ENCODE measurements at places on chromosomes 4 and X. TPM values are rescaled to one million over a fixed set of nuclear protein-coding genes. Genes with fewer than 3 reads are reported as not detected.
A peak's percentile ranks its signal among the peaks of the same experiment; 100 is the strongest.

DNA sequence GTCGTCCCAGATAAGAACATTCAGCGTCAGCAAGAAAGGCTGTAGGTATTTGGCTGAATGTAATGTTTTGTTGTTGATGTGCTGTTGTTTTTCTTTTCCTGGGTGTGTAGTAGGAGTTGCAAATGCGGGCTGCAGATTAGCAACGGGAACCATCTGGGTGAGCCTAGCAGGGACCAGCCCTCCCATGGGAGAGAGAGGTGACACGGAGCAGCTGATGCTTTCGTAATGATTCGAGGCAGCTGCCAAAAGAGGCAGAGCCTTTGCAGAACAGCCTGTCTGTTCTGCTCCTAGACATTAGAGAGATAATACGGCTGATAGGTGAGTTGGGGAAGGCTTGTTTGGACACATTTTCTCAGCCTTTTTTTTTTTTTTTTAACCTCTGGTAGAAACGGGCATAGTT, 25.3 kb downstream of the ARSF start:
- no peaks in the 10 kb centered on the region for H3K27me3 ChIP-seq
- H3K27ac ChIP-seq = no peak overlapping the region
- no peaks in the 10 kb centered on the region for H3K4me1 ChIP-seq
- H3K4me3 ChIP-seq = no peak overlapping the region
- DNase-seq = no peak

Gene SHISA3
- total RNA-seq = 0.61 TPM

- no peak for DNase-seq
- H3K4me3 ChIP-seq = no peak within 1 kb of the TSS
- H3K36me3 ChIP-seq = no peaks in the 10 kb centered on the region
- H3K27ac ChIP-seq = no peak within 1 kb of the TSS
- peaks cover 35% of the 10 kb centered on the region for H3K27me3 ChIP-seq
These were observed at the start of gene FGFBP1 for GRCh38 chr4:15938640-15939039. FGFBP1 (minus strand) TSS chr4:15938740; CDS start chr4:15936632, 2,108 bp downstream.

Gene GUCY2F
- total RNA-seq = not detected

DNA sequence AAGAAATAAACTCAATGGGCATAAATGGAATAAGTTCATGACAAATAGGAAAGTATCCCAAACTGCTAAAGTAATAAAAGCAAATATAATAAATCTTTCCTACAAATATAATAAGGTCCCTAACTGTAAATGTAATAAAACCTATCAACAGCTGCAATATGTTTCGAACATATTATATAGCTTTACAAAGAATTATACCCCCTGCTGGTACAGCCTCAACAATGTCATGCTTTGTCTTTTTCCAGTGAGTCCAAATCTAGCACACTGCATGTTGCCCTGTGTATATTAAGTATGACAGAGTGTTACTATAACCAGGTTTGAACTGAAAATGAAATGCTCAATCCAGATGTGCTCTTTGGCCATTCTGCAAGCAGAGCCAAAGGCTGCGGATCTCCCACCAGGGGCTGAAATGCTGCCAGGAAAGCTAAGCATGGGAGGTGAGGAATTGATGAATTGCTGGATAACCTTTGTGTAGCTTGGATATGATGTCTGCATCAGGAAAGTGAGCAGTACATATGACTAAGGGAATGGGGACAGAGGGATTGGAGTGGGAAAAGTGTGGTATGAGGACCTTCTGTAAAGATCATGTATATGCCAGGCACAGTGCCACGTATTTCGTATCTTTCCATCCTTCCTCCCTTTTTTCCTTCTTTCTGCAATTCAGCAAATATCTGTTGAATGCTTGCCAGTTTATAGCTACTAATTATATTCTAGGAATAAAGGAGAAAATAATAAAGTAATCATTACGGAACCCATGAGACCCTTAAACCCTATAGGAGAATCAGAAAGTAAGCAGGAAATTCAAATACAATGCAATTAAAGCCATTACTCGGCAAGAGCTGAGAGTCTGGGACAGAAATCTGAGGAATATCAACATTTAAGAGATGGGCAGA, 954.6 kb upstream of the LCORL start:
- H3K27me3 ChIP-seq = no peaks in the 10 kb centered on the region
- H3K36me3 ChIP-seq = no peaks in the 10 kb centered on the region
- H3K27ac ChIP-seq = no peak overlapping the region
- DNase-seq = no peak
- no peak overlapping the region for H3K4me3 ChIP-seq

GRCh38 chr4:124386648-124387047, 325.9 kb downstream of the ANKRD50 start:
- no peaks in the 10 kb centered on the region for H3K27me3 ChIP-seq
- H3K4me1 ChIP-seq = no peaks in the 10 kb centered on the region
- no peak overlapping the region for H3K4me3 ChIP-seq
- no peak overlapping the region for H3K27ac ChIP-seq
- DNase-seq = no peak
- H3K36me3 ChIP-seq = no peaks in the 10 kb centered on the region

Gene PRICKLE3
- 24.7 TPM for total RNA-seq

DNA sequence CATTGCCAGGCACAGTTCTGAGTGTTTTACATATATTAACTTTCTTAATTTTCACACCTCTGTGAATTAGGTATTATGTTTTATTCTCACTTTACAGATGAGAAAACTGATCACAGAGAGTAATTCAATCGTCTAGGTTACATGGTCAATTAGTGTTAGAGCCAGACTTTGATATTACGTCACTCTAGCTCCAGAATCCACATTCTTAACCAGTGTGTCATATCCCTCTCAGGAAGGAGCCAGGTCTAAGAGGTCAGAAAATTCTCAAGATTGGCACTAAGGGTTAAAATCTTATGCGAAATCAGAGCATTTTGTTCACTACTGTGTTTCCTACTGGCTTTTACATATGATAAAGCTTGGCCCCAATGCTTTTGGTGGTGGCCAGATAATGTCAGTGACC, 7.4 kb downstream of the DMP1 start:
- peaks cover 11% of the 10 kb centered on the region for H3K27me3 ChIP-seq
- no peaks in the 10 kb centered on the region for H3K36me3 ChIP-seq
- H3K27ac ChIP-seq = no peak overlapping the region
- peaks cover 3% of the 10 kb centered on the region for H3K4me1 ChIP-seq
- DNase-seq = no peak

DNA sequence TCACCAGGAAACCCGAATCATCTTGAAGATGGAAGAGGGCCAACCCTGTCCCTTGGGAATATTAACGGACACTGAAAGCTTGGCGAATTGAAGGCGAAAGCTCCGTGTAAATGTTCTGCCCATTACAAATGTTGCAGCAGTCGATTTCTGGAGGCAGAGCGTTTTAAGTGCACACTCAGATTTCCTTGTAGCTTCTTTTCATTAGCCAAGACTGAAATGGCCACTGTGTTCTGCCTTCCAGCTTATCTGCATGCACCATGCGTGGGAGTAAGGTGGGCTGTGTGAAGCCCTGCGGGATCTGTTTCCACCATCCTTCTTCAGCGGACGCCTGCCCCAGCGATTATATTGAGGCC, 1.3 kb downstream of the SMIM20 start:
- peak overlapping the region; percentile 88 for H3K4me3 ChIP-seq
- peaks cover 19% of the 10 kb centered on the region for H3K4me1 ChIP-seq
- H3K36me3 ChIP-seq = peaks cover 2% of the 10 kb centered on the region
- H3K27me3 ChIP-seq = no peaks in the 10 kb centered on the region
- no peak overlapping the region for H3K27ac ChIP-seq
- no peak for DNase-seq

GRCh38 chrX:48800574-48801279, 1.1 kb upstream of the HDAC6 start:
- H3K4me1 ChIP-seq = peaks cover 20% of the 10 kb centered on the region
- DNase-seq = peak; percentile 40
- H3K36me3 ChIP-seq = peaks cover 16% of the 10 kb centered on the region
- H3K4me3 ChIP-seq = peak overlapping the region; percentile 98
- H3K27me3 ChIP-seq = no peaks in the 10 kb centered on the region

Gene DUSP9
- 0.09 TPM for total RNA-seq

DNA sequence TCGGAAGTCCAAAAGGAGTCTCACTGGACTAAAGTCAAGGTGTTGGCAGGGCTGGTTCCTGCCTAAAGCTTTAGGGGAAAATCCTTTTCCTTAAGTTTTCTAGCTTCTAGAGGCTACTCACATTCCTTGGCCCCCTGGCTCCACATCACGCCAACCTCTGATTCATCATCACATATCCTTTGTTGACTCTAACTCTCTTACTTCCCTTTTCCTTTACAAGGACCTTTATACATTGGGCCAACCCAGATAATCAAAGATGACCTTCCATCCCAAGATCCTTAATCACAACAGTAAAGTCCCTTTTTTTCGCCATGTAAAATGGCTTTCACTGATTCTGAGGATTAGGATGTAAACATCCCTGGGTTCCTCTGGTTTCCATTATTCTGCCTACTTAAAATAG, 146.4 kb upstream of the DCAF8L1 start:
- no peaks in the 10 kb centered on the region for H3K4me1 ChIP-seq
- no peak overlapping the region for H3K4me3 ChIP-seq
- DNase-seq = no peak
- no peaks in the 10 kb centered on the region for H3K36me3 ChIP-seq
- H3K27me3 ChIP-seq = no peaks in the 10 kb centered on the region

Gene PASD1
- total RNA-seq = not detected

- H3K27ac ChIP-seq = no peak overlapping the region
- H3K4me3 ChIP-seq = no peak overlapping the region
- peaks cover 24% of the 10 kb centered on the region for H3K4me1 ChIP-seq
- H3K27me3 ChIP-seq = peaks cover 1% of the 10 kb centered on the region
- no peak for DNase-seq
These were observed 24.8 kb downstream of the KLF3 start for GRCh38 chr4:38688676-38689355.

Gene SUV39H1
- total RNA-seq = 40.1 TPM

GRCh38 chr4:182207830-182208396, 35.3 kb upstream of the TENM3 start:
- H3K36me3 ChIP-seq = no peaks in the 10 kb centered on the region
- no peaks in the 10 kb centered on the region for H3K4me1 ChIP-seq
- DNase-seq = no peak
- no peak overlapping the region for H3K4me3 ChIP-seq

GRCh38 chr4:879729-880077, 52.4 kb downstream of the GAK start:
- peak; percentile 74 for DNase-seq
- H3K27me3 ChIP-seq = no peaks in the 10 kb centered on the region
- H3K4me3 ChIP-seq = peak overlapping the region; percentile 61
- peak overlapping the region; percentile 93 for H3K27ac ChIP-seq
- H3K4me1 ChIP-seq = peaks cover 25% of the 10 kb centered on the region

GRCh38 chrX:146854281-146854680, 39.7 kb upstream of the CXorf51A start:
- no peaks in the 10 kb centered on the region for H3K27me3 ChIP-seq
- H3K4me3 ChIP-seq = no peak overlapping the region
- H3K36me3 ChIP-seq = no peaks in the 10 kb centered on the region
- no peaks in the 10 kb centered on the region for H3K4me1 ChIP-seq
- no peak overlapping the region for H3K27ac ChIP-seq

- no peak overlapping the region for H3K27ac ChIP-seq
- H3K4me3 ChIP-seq = no peak overlapping the region
- no peaks in the 10 kb centered on the region for H3K27me3 ChIP-seq
These were observed 425 bp downstream of the NAA11 start for GRCh38 chr4:79325436-79325835.

GRCh38 chrX:9074326-9074725, 40.4 kb upstream of the FAM9B start:
- no peaks in the 10 kb centered on the region for H3K36me3 ChIP-seq
- no peaks in the 10 kb centered on the region for H3K4me1 ChIP-seq
- peaks cover 3% of the 10 kb centered on the region for H3K27me3 ChIP-seq
- H3K27ac ChIP-seq = no peak overlapping the region

DNA sequence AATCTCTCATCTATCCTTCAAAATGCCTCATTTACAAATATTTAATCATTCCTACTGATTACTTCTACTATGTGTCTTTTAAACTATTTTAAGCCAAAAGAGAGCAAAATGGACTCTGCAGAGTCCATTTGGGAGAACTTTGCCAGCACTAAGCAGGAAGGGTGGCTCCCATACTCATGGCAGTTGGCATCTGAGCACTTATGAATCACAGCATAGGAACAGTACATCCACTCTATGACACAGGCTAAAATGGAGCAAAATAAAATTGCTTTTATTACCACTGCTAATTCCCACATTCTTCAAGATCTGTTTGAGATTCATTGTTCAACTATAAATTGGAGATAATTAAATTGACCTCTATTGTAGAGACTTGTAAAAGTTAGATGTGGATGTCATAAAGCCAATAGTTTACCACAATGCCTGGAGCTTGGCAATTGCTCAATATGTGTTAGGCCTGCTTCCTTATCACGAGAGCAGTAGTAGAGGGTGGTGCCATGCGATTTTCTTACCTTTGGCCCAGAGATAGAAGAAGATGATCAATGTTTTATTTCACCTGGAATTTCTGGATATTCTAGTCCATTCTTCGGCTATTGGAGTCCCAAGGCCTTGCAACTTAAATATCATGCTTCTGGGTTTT, 19.1 kb downstream of the HPGD start:
- no peak for DNase-seq
- no peak overlapping the region for H3K27ac ChIP-seq

- no peak overlapping the region for H3K4me3 ChIP-seq
- H3K36me3 ChIP-seq = no peaks in the 10 kb centered on the region
- no peak overlapping the region for H3K27ac ChIP-seq
- DNase-seq = no peak
These were observed 122.6 kb upstream of the ANK2 start for GRCh38 chr4:112926819-112927218.

- no peaks in the 10 kb centered on the region for H3K27me3 ChIP-seq
- DNase-seq = no peak
- no peak overlapping the region for H3K4me3 ChIP-seq
- no peak overlapping the region for H3K27ac ChIP-seq
These were observed 72.4 kb upstream of the S100G start for GRCh38 chrX:16577483-16578029.

Gene DMD
- total RNA-seq = 0.32 TPM

Gene NALF2
- 0.23 TPM for total RNA-seq

GRCh38 chrX:11421805-11422524, 128.8 kb downstream of the AMELX start:
- no peak overlapping the region for H3K4me3 ChIP-seq
- peaks cover 13% of the 10 kb centered on the region for H3K27me3 ChIP-seq
- H3K4me1 ChIP-seq = peaks cover 4% of the 10 kb centered on the region
- H3K36me3 ChIP-seq = no peaks in the 10 kb centered on the region
- DNase-seq = no peak

Gene FGA
- total RNA-seq = not detected

DNA sequence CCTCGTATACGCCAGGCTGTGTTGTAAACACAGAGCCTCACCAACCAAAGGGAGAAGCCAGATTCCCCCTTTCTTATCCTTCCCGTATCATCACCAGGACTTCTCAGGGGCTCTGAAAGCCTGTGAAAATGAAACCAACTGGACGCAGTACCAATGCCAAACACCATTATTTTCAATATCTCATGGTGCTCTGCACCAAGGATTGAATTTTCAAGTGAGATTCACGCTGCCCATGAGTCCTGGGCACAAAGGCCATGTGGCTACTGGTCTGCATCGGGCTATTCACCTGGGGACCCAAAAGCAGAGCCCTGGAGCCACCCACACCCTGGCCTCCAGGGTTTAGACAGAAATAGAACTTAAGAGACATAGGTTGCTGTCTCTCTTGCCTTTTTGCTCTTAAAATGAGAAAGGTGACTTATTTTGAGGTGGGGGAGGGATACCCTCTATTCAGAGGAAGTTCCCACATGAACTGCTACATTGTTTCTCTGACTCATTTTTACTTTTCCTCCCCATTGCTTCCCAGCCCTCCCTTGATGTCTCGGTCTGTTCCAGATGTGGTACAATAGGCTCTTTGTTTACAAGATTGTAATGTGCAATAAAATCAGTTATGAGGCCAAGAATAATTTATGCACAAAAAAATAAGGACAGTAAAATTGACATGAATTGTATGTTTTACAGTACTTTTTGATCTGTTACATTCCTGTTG, 55.4 kb downstream of the MAML3 start:
- H3K4me3 ChIP-seq = no peak overlapping the region
- H3K36me3 ChIP-seq = peaks cover 24% of the 10 kb centered on the region
- H3K4me1 ChIP-seq = peaks cover 96% of the 10 kb centered on the region
- no peaks in the 10 kb centered on the region for H3K27me3 ChIP-seq
